ENCODE measurements at places on chromosomes 2 and 18. TPM values are rescaled to one million over a fixed set of nuclear protein-coding genes. Genes with fewer than 3 reads are reported as not detected.

Gene UGT1A3
- not detected for total RNA-seq

Gene WNT6
- not detected for total RNA-seq

Gene CFAP221
- 0.37 TPM for total RNA-seq

Gene NEURL3
- not detected for total RNA-seq

Gene GKN1
- not detected for total RNA-seq

Gene SERPINB4
- total RNA-seq, result not detected

Gene GTF3C2
- total RNA-seq, result 21.0 TPM

Gene MARCHF4
- total RNA-seq, result 2.1 TPM

Gene ALPI
- not detected for total RNA-seq

Gene LTBP1
- 475 TPM for total RNA-seq

Gene WDFY1
- total RNA-seq, result 138 TPM

Gene CAPN14
- 0.12 TPM for total RNA-seq

Gene DSG4
- not detected for total RNA-seq

Gene IL36B
- not detected for total RNA-seq

Gene CYBRD1
- 250 TPM for total RNA-seq

Gene SLC5A7
- not detected for total RNA-seq

Gene CDKL4
- total RNA-seq, result 1.7 TPM

Gene CWC22
- 24.2 TPM for total RNA-seq

Gene CROCC2
- total RNA-seq, result under 0.01 TPM

Gene NT5DC4
- not detected for total RNA-seq

Gene FEV
- not detected for total RNA-seq

Gene ANKRD44
- total RNA-seq, result 15.2 TPM

Gene TSHZ1
- 4.2 TPM for total RNA-seq

Gene RPRM
- total RNA-seq, result not detected

Gene ZNF521
- total RNA-seq, result 6.5 TPM

Gene CLEC4F
- not detected for total RNA-seq

Gene CXCR1
- total RNA-seq, result not detected

Gene CEBPZ
- total RNA-seq, result 43.7 TPM
